Stimulated activated CD4-positive, alpha-beta T cell treated with anti-CD3 and anti-CD28 coated beads, Interleukin-4, amount 100 ng/mL, for 24 hours (primary cell): ENCODE measurements at places on chromosomes 5 and 9.

GRCh38 chr9:112761912-112762655, 11.5 kb downstream of the SNX30 start:
- no peak for DNase-seq

- DNase-seq, result no peak
Observed at GRCh38 chr5:107455111-107455544, 215.6 kb downstream of the EFNA5 start.

DNA sequence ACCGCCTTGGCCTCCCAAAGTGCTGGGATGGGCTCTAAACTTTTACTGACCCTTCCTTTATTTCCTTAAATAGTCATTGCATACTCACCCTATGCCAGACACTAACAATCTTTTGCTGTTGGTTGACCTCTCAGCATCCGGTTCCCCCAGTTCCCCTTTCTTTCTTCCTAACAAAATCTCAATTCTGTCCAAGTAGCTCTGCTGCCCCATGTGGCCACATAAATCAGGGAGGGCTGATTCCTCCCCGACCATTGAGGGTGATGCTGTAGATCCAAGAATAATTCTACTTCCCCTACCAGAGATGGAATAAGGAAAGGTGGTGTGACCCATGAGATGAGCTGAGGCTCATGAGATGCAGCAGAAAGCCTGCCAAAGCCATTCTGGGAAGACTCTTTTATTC, 315.3 kb upstream of the MSX2 start:
- DNase-seq, result no peak

DNA sequence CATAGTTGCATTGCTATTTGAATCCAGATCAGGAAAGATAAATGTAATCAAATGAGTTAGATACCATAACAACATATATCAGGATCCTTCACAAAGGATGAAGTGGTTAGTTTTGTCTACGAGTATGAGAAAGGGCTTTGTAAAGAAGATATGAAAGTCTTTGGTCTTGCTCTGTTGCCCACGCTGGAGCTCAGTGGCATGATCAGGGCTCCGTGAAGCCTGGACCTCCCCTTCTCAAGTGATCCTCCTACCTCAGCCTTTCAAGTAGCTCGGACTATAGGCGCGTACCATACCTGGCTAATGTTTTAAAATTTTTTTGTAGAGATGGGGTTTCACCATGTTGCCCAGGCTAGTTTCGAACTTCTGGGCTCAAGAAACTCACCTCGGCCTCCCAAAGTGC, 1.8 kb downstream of the SMC5 start:
- no peak for DNase-seq

- DNase-seq, result no peak
Observed at GRCh38 chr5:15354021-15354420, 146.0 kb upstream of the FBXL7 start.

GRCh38 chr9:24986331-24986730, 440.6 kb upstream of the IZUMO3 start:
- no peak for DNase-seq

GRCh38 chr5:119342406-119342805, 13.4 kb upstream of the TNFAIP8 start:
- DNase-seq, result no peak
